ENCODE measurements at places on chromosomes 5 and 9.

GRCh38 chr5:54904425-54904824 lies 81.0 kb downstream of the ESM1 start:
- no peak overlapping the region for H3K4me3 ChIP-seq
- no peaks in the 10 kb centered on the region for H3K36me3 ChIP-seq
- DNase-seq = no peak
- H3K4me1 ChIP-seq = peaks cover 3% of the 10 kb centered on the region
- H3K27me3 ChIP-seq = no peaks in the 10 kb centered on the region

GRCh38 chr5:96214442-96215197 lies 218.4 kb downstream of the PCSK1 start:
- DNase-seq = no peak
- no peaks in the 10 kb centered on the region for H3K27me3 ChIP-seq
- no peaks in the 10 kb centered on the region for H3K4me1 ChIP-seq
- H3K36me3 ChIP-seq = no peaks in the 10 kb centered on the region
- no peak overlapping the region for H3K27ac ChIP-seq
- H3K4me3 ChIP-seq = no peak overlapping the region

GRCh38 chr5:68088302-68088701 lies 127.3 kb upstream of the PIK3R1 start:
- H3K4me3 ChIP-seq = no peak overlapping the region
- no peak for DNase-seq
- H3K27me3 ChIP-seq = no peaks in the 10 kb centered on the region
- H3K36me3 ChIP-seq = no peaks in the 10 kb centered on the region
- H3K27ac ChIP-seq = peak overlapping the region; percentile 22

DNA sequence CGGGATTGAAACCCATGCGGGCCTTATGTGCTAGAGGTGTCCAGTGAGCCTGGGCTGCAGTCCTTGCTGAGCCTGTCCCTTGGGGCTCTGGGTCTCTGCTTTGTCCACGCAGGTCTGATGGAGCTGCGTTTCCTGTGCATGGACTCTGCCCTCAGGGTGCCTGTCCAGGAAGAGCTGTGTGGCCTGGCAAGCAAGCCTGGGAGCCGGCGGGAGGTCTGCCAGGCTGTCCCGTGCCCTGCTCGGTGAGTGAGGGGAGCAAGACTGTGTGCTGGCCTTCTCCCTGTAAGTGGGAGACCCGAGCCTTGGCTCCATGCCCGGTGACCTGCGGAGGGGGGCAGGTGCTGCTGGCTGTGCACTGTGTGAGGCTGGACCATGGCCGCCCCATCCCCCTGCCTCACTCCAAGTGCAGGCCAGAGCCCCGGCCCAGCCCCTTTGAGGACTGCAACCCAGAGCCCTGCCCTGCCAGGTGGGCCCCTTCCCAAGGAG lies 11.2 kb upstream of the CACFD1 start:
- H3K4me3 ChIP-seq = no peak overlapping the region
- no peaks in the 10 kb centered on the region for H3K27me3 ChIP-seq
- no peak overlapping the region for H3K27ac ChIP-seq
- no peak for DNase-seq
- H3K36me3 ChIP-seq = no peaks in the 10 kb centered on the region

- H3K27ac ChIP-seq = no peak overlapping the region
- no peak overlapping the region for H3K4me3 ChIP-seq
- no peak for DNase-seq
- no peaks in the 10 kb centered on the region for H3K36me3 ChIP-seq
- no peaks in the 10 kb centered on the region for H3K27me3 ChIP-seq
- H3K4me1 ChIP-seq = peaks cover 31% of the 10 kb centered on the region
Measured at GRCh38 chr5:78591138-78591612, 57.4 kb downstream of the LHFPL2 start.

GRCh38 chr9:83991355-83991754 lies 10.8 kb downstream of the RMI1 start:
- H3K4me3 ChIP-seq = no peak overlapping the region
- peaks cover 1% of the 10 kb centered on the region for H3K4me1 ChIP-seq
- no peak for DNase-seq
- no peaks in the 10 kb centered on the region for H3K36me3 ChIP-seq

- DNase-seq = peak; percentile 21
- H3K27me3 ChIP-seq = no peaks in the 10 kb centered on the region
- H3K4me3 ChIP-seq = no peak overlapping the region
- H3K4me1 ChIP-seq = no peaks in the 10 kb centered on the region
- no peaks in the 10 kb centered on the region for H3K36me3 ChIP-seq
Measured at GRCh38 chr5:52709167-52709925, 78.4 kb upstream of the ITGA1 start.

GRCh38 chr5:169006842-169007790 lies 293.8 kb downstream of the SLIT3 start:
- no peak overlapping the region for H3K27ac ChIP-seq
- peaks cover 7% of the 10 kb centered on the region for H3K4me1 ChIP-seq
- no peaks in the 10 kb centered on the region for H3K27me3 ChIP-seq
- DNase-seq = no peak

DNA sequence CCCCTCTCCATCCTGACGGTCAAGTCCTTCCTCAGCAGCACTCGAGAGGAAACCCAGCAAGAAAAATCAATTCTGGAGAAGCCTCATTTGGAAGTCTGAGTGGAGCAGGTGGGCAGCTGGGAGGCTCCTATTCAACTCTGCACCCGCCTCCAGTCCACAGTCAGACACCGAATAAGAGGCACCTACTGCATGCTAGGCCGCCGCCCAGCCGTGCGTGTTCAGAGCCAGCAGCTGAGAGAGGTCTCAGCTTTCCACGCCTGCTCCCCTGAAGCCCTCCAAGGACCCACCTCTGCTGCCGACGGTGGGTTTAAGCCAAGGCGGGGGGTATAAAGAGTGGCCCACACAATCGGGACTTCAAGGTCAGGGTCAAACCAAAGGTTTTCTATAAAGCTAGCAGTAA lies 41.9 kb downstream of the VAV2 start:
- H3K27me3 ChIP-seq = no peaks in the 10 kb centered on the region
- no peak for DNase-seq
- H3K4me1 ChIP-seq = peaks cover 10% of the 10 kb centered on the region
- H3K27ac ChIP-seq = no peak overlapping the region
- no peak overlapping the region for H3K4me3 ChIP-seq

DNA sequence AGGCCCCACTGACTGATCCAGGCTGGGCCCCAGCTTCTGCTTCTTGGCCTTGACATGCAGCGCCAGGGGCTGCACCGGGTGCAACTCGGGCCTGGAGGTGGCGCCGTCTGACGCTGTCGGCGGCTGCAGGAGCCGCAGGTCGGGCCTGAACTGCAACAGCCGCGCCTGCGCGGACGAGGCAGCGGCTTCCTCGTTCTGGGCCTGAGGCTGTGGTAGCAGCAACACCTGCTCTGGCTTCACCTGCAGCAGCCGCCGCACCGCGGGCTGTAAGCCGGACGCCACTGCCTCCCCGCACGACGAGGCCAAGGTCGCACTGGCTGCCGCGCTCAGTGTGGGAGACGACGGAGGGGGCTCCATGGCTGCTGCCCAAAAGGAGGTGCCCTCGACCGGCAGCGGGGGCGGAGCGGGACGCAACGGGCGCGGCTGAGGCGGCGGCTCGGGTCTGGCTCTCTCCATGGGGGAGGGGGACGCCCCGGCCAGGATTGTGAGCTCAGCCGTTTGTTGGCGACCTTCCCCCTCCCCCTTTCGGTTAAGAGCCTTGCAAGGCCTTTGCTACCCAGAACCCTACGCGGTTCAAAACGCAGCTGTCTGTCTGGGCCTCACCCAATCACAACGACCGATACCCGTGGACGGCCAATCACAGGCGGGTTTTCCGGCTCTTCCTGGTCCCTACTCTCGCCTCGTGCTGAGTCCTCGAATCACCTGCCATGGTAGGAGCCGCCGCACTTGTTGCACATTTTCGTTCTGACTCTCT lies 438 bp downstream of the SOX30 start:
- H3K4me3 ChIP-seq = peak overlapping the region; percentile 34
- H3K4me1 ChIP-seq = peaks cover 1% of the 10 kb centered on the region
- DNase-seq = peak; percentile 48
- no peaks in the 10 kb centered on the region for H3K27me3 ChIP-seq
- H3K36me3 ChIP-seq = no peaks in the 10 kb centered on the region
- no peak overlapping the region for H3K27ac ChIP-seq

- no peak for DNase-seq
- H3K4me3 ChIP-seq = no peak overlapping the region
- no peaks in the 10 kb centered on the region for H3K27me3 ChIP-seq
- H3K4me1 ChIP-seq = no peaks in the 10 kb centered on the region
- H3K27ac ChIP-seq = no peak overlapping the region
Measured at GRCh38 chr9:104556830-104557634, 11.9 kb upstream of the OR13C8 start.

Data from ovary (tissue), 10 donors.